ENCODE measurements at places on chromosomes 3 and 15. TPM values are rescaled to one million over a fixed set of nuclear protein-coding genes. Genes with fewer than 3 reads are reported as not detected.

- H3K4me3 ChIP-seq, result no peak overlapping the region
- H3K36me3 ChIP-seq, result peaks cover 31% of the 10 kb centered on the region
- DNase-seq, result no peak
- no peaks in the 10 kb centered on the region for H3K4me1 ChIP-seq
Measured at GRCh38 chr3:58274027-58274614, 31.9 kb upstream of the RPP14 start.

DNA sequence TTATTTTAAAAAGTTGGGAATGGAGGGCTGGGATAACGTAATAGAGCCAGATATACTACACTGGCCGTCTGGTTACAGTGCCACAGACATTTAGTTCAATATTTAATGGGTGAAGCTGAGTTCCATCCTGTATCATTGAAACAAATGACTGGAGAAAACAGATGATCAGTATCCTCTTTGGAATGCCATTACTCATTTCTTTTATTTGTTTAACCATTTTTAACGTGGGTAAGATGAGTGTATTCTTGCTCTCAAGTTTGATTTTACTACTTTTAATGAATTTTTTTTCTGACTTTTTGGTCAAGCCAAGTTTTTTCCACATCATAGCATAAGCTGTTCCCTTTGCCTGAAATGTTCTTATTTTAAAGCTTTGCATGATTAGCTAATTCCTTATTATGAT, 53.9 kb upstream of the GRM7 start:
- no peaks in the 10 kb centered on the region for H3K27me3 ChIP-seq
- no peaks in the 10 kb centered on the region for H3K36me3 ChIP-seq
- H3K27ac ChIP-seq, result no peak overlapping the region
- DNase-seq, result no peak
- no peak overlapping the region for H3K4me3 ChIP-seq
- H3K4me1 ChIP-seq, result no peaks in the 10 kb centered on the region

GRCh38 chr3:17044855-17045254, 160.1 kb downstream of the PLCL2 start:
- H3K4me3 ChIP-seq, result no peak overlapping the region
- H3K27ac ChIP-seq, result no peak overlapping the region
- H3K4me1 ChIP-seq, result no peaks in the 10 kb centered on the region

TRIM42 gene
- not detected for total RNA-seq

ROBO2 gene
- total RNA-seq, result 83.8 TPM
